Glomerular endothelial cell (primary cell): ENCODE measurements at places on chromosomes 11 and 22.

DNA sequence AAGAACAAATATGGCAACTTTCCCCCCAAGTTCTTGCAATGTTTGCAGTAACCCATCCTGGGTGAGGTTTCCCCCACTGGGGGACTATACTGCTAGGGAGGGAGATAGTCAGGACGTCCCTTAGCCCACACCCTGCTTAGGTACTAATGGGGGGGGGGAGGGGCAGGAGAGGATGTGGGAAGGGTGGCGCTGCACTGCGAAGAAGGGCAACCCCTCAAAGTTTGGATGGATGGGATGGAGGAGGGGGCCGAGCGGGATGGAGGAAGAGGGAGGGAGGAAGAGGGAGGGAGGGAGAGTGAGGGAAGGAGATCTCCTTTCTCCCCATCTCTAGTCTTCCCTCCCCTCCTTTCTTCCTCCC lies 100.6 kb upstream of the HSD17B12 start:
- DNase-seq: no peak

DNA sequence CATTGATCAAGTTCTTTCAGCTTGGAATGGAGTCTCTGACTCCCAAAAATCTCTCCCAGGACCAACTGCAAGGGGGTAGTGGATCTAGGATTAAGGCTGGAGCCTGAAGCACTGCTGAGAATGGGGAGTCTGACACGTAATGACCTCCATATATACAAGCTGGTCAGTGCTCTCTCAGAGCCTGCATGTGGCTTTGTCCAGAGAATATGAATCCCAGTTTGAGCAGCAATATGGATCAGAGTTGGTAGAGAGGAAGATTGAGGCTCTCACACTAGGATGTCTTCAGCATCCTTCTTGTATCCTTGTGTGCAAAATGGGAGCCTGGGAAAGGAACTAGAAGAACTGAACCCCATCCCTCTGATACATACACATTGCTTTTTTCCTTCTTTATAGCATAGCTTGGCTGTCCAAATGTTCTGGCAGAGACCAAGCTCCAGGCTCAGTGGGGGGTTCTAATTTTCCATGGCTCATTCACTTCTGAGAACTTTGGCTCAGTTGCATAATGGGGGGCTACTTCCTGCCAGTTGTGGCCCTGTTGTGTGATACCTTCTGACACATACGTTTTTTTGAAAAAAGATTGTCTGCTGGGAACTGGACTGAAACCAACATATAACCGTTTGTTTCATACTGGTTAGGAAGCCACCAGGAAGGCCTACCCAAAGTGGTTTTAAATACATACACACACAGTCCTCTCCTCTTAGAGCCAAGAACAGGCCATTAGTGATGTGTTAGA lies 138.2 kb downstream of the ETS1 start:
- DNase-seq: no peak

- DNase-seq: no peak
Measured at GRCh38 chr11:19391026-19391425, 150.3 kb upstream of the E2F8 start.

GRCh38 chr22:20316217-20316843 lies 3.5 kb downstream of the DGCR6L start:
- DNase-seq: no peak

- peak; percentile 34 for DNase-seq
Measured at GRCh38 chr11:17991783-17992433, 20.9 kb downstream of the SERGEF start.

- no peak for DNase-seq
Measured at GRCh38 chr11:59180168-59180776, 8.3 kb downstream of the DTX4 start.

DNA sequence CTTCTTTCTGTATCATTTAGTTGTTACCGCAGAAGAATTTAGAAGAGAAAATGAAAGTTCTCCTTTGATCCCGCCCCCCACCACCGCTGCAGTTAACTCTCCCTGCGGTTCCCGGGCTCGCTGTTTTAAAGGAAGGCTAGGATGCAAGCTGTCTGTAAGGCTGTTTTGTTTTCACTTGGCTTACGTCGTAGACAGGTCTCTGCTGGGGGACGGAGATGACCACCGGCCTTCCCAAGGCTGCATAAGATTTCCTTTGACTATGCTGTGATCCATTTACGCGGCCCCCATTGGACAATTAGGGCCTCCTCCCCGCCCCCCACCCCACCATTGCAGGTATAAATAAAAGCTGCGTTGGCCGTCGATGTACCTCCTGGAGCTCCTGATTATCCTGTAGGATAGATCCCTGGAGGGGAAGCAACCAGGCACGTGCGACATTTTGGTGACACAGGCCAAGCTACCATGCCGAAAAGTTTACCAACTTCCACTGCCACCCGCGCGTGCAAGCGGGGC lies 1.4 kb upstream of the CPT1A start:
- DNase-seq: no peak

DNA sequence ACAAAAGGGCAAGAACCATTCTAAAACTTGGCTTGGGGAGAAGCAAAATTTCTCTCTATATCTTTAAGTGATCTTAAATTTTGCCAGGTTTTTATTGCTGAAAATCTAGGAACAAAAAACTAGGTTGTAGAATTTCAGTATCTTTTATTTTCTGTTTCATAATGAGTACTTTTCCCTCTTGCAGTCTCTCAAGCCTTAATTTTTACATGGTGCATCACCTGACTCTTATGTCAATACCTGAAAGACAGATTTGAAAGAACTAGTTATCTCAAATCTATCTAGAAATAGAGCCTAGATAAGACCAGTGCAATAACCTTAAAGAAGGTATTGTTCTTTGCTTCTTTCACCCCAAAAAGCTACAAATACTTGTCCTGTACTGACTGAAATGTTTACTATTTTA lies 122.1 kb downstream of the TRIM44 start:
- DNase-seq: no peak

DNA sequence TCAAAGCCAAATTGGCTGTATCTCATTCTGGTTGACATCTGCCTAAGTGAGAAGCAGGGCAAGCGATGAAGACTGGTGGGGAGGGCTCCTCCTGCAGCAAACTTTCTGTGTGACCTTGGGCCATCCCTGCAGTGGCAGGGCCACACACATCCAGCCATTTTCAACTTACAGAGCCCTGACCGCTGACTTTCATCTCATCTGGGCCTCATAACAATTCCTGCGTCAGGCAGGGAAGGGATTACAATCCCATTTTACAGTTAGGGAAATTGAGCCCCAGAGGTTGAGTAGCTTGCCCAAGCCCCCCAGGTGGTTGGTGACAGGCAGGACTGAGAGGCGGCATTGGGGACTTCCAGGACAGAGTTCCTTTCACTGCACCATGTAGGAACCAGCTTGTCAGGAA lies 21.9 kb downstream of the TPBGL start:
- DNase-seq: no peak

DNA sequence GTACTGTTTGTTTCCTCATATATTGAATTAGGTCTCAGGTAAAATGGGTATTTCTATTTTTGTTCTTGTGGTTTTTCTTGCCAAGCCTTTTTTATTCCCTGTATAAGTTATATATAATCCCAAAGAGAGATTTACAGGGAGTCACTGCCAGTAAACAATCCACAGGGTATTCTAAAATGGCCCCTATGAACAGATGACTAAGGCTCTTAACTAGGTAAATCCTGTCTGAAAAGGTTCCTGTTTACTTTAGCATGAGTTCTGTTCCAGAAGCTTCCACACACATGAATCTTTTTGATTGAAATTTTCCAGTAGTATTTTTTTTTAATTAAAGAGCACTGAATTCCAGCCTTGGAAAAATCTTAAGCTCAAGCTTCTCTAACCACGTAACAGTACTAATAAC lies 552.8 kb upstream of the CCDC179 start:
- no peak for DNase-seq

GRCh38 chr22:40396882-40397281 lies 26.5 kb downstream of the SGSM3 start:
- DNase-seq: peak; percentile 73

DNA sequence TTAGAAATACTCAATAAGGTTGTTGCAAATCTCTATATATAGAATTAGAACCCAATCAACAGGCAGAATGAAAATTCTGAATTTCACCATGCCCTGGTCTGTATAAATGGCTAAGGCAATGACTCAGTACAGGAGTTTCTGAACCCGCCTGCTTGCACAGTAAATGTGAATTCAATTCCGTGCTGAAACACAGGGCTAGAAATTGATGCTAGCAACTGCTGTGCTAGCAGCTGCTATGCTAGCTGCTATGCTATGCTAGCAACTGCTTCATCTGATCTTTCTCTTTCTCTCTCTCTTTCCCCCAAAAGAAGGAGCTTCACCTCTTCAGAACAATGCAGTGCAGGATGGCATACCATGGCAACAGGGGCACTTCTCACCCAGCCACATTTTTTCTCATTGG lies 9.7 kb upstream of the OR52J3 start:
- no peak for DNase-seq

DNA sequence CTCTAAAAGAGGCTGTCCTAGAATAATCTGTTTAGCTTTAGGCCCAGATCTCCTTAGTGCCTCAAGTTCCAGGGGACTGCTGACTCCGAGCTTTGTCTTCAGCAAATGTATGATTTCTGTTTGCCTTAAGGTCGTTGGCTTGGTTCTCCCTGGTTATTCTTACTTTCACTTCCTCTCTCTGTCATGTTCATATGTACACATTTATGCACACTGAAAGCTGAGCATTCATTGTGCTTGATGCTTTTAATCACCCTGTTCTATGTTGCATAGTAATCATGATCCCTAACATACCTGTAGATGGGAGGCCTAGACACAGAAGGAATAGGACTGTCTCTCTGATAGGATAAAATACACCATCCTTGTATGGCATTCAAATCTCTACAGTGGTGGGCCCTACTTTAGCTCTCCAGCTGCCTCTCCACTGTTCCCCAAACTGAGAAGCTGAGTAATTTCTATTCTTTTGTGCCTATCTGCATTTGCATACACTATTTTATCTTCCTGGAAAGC lies 7.2 kb downstream of the PPFIBP2 start:
- no peak for DNase-seq

DNA sequence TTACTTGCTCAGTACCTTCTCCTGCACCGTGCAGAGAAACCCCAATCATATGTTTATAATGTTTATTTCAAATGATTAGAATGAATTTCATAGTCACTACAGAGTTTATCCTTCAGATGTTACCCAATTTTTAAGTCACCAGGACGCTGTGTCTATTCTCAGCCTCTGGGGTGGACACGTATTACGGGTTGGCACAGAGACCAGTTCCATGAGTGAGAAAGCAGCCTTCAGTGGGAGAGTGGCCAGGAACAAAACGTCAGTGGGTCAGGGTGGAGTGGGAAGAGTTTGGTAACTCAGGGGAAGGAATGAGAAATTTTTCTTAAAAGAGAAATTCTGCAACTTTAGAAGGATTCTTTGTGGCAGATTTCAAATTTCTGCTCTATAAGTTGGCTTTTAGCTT lies 77.1 kb upstream of the MTMR2 start:
- DNase-seq: no peak

GRCh38 chr22:28904211-28904896 lies 21.0 kb downstream of the ZNRF3 start:
- no peak for DNase-seq

DNA sequence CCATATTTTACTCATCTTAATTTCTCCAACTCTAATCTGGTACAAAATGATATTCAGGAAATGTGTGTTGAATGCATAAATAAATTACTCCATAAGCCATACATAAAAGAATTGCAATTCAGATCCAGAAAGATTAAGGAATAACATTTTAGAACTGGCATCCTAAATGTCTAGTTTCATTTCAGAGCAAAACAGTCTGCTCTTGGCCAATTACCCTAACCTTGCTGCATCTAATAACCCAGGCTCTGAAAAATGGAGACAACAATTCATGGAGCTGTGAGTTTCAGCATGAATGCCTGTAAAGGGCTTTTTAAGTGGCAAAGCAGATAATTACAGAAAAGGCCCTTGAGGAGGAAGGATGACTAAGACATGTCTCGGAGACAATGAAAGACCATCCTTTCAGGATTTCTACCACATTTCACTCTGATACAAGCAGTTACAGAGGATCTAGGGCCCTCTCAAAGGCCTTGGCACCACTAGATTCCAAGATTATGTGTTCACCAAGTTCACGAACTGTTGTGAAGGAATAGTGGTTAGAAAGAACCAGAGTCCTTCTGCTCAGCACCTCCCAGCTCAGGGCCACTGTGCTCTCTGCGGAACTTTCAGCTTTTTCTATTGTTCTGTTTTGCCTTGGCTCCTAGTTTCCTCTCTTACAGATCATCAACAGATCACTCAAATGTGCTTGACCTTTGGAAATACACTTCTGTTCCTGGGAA lies 157.6 kb upstream of the BLID start:
- DNase-seq: no peak

- no peak for DNase-seq
Measured at GRCh38 chr11:115199481-115200069, 304.6 kb downstream of the CADM1 start.

DNA sequence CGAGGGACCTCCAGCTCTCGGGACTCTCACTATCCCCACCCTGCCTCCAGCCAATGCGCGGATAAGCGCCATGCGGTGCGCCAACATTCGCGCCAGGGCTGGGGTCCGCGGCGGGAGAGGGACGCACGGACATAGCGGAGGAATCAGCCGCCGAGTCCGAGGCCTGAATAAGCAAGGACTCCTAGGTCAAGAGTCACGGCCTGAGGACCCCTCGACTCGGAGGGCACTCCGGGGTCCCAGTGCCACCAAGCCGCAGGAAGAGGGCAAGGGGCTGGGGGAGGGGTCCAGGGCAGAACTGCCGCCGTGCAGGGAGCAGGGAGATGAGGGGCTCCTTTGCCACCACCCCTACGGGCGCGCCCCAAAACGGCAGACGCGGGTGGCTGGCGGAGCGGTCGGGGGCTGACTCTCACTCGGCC lies 552 bp downstream of the DSCAML1 start:
- DNase-seq: no peak

- no peak for DNase-seq
Measured at GRCh38 chr11:127345819-127346459, 345.4 kb upstream of the KIRREL3 start.

GRCh38 chr11:47415949-47416472 lies 7.6 kb downstream of the SLC39A13 start:
- DNase-seq: peak; percentile 61

GRCh38 chr11:55701429-55701828 lies 39.4 kb downstream of the OR4C6 start:
- no peak for DNase-seq

DNA sequence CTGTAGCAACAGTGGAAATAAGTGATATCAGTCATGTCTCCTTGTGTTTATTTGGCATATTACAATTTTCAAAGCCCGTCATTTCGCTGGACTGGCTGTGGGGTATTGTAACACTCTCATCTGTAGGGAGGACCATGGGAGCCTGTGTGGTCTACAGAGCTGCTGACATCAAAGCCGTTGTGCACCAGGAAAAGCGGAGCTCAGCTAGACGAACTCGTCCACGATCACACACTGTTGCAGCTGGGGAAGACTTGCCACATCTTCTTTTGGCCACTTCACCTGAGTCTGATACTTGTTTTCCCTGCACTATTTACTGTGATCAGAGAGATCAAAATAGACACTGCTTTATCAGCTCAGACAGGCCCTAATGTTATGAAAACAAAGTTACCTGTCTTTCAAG lies 741.3 kb downstream of the OPCML start:
- no peak for DNase-seq

GRCh38 chr11:8810540-8811301 lies 100.3 kb upstream of the AKIP1 start:
- DNase-seq: no peak
